ENCODE measurements at places on chromosomes 11 and 22.

- DNase-seq = peak; percentile 37
Observed at GRCh38 chr11:96341211-96342013, 1.6 kb downstream of the MAML2 start.

DNA sequence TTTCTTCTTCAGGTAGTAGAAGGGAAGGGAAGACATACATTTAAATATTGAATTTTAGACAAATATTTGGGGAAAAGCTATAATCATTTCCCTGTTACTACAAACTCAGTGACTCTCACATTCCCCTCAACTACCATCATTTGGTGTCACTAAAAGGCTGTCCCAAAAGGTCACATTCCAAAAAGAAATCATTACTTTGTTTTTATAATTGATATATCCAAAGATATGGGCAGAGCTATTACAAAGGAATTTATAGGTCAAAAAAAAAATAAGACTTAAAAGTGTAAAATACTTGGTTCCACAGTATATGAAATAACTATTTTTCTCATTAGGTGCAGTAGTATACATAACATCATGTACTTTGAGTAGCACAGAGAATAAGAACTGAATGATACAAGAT lies 751.4 kb downstream of the KCNA4 start:
- DNase-seq = no peak

- peak; percentile 49 for DNase-seq
Observed at GRCh38 chr11:74739546-74740270, 8.5 kb upstream of the CHRDL2 start.

GRCh38 chr22:24066865-24067264 lies 55.8 kb downstream of the CABIN1 start:
- DNase-seq = no peak

DNA sequence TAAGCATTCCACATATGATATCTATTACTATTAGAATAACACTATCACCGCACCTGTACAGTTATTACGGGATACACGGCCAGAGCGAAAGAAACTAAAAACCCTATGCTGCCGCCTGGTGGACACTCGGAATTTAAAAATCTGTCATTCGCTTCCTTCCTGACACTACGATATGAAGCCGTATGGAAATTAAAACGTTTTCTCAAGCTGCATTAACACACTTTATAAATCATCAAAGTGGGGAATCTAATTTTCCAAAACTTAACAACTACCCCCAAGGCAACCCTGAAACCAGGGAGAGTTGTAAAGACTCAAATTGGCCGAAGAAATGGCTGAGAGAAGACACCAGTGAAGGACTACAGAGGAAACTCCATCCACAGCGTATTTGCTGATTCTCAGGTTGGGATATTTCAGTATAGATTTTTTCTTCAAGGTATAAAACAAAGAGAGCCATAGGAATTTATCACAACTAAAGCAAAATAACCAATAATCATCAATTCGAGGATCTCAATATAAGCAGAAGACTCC lies 1.4 kb downstream of the CCDC73 start:
- peak; percentile 50 for DNase-seq

Data from kidney capillary endothelial cell (primary cell).